ENCODE measurements at places on chromosomes 4 and X. TPM values are rescaled to one million over a fixed set of nuclear protein-coding genes. Genes with fewer than 3 reads are reported as not detected.

PNMA6A gene
- 0.34 TPM for total RNA-seq

NPNT gene
- 0.09 TPM for total RNA-seq

SLC25A43 gene
- 22.8 TPM for total RNA-seq

ADGRG4 gene
- total RNA-seq, result not detected

FRAS1 gene
- total RNA-seq, result 1.7 TPM

GPRASP3 gene
- total RNA-seq, result 6.0 TPM

SULT1E1 gene
- total RNA-seq, result 2.4 TPM

DCX gene
- total RNA-seq, result not detected

CYSLTR1 gene
- not detected for total RNA-seq

FATE1 gene
- not detected for total RNA-seq

PFKFB1 gene
- not detected for total RNA-seq

ARR3 gene
- not detected for total RNA-seq

RIBC1 gene
- total RNA-seq, result 1.0 TPM

UGT2B15 gene
- not detected for total RNA-seq

PCDH19 gene
- total RNA-seq, result 0.68 TPM

SMARCA1 gene
- 48.0 TPM for total RNA-seq

PAK3 gene
- 2.6 TPM for total RNA-seq

KLHL8 gene
- total RNA-seq, result 17.3 TPM

UGT2B11 gene
- total RNA-seq, result not detected

C4orf51 gene
- total RNA-seq, result not detected

HSFX2 gene
- 0.37 TPM for total RNA-seq

GAGE12H gene
- not detected for total RNA-seq

SAGE1 gene
- total RNA-seq, result not detected

DGAT2L6 gene
- total RNA-seq, result not detected

USP17L30 gene
- not detected for total RNA-seq

CCDC120 gene
- total RNA-seq, result 0.85 TPM

TSPAN5 gene
- total RNA-seq, result 138 TPM

GPAT3 gene
- total RNA-seq, result 20.6 TPM

HGFAC gene
- 0.51 TPM for total RNA-seq

CXorf66 gene
- not detected for total RNA-seq

GAGE12E gene
- not detected for total RNA-seq

ADH6 gene
- total RNA-seq, result not detected

PIR gene
- total RNA-seq, result 165 TPM

MAGED4B gene
- 35.9 TPM for total RNA-seq

RNF212 gene
- 0.85 TPM for total RNA-seq

XK gene
- total RNA-seq, result 0.05 TPM

SEPSECS gene
- 10.2 TPM for total RNA-seq

PITX2 gene
- total RNA-seq, result not detected

AWAT2 gene
- total RNA-seq, result 1.2 TPM

ARMCX6 gene
- 39.2 TPM for total RNA-seq

RIPPLY1 gene
- total RNA-seq, result not detected

HDX gene
- total RNA-seq, result 6.8 TPM

PABPC1L2B gene
- total RNA-seq, result not detected

TBX22 gene
- not detected for total RNA-seq

VCX3B gene
- not detected for total RNA-seq

UGT2B10 gene
- total RNA-seq, result not detected

NDP gene
- not detected for total RNA-seq

PDZD11 gene
- total RNA-seq, result 43.2 TPM

All from dermis blood vessel endothelial cell (primary cell).